Activated CD8-positive, alpha-beta T cell treated with anti-CD3 and anti-CD28 coated beads, Interleukin-2, amount 10 ng/mL, durations not matched to agents 7 days and 5 days (primary cell): ENCODE measurements at places on chromosomes 3 and 15. TPM values are rescaled to one million over a fixed set of nuclear protein-coding genes. Genes with fewer than 3 reads are reported as not detected.
A peak's percentile ranks its signal among the peaks of the same experiment; 100 is the strongest.

DNA sequence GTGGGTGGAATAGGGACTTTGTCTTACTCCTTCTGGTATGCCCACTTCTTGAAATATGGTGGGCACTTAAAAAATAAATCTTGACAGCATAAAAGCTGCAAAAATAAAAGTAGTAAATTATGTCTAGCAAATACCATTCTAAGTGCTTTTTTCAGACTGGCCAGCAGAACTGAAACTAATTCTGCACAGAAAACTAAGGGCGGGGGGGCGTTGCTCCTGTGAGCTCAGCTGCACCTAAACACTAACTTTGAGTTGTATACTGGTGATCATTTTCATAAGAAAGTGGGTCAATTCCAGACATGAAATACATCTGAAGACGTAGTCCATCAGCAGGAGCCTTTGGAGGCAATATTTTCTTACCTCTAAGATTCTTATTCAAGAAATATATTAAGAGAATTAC, 114.8 kb downstream of the WDR76 start:
- H3K27ac ChIP-seq, result no peak overlapping the region
- H3K36me3 ChIP-seq, result no peaks in the 10 kb centered on the region
- no peak overlapping the region for H3K4me3 ChIP-seq
- H3K4me1 ChIP-seq, result no peaks in the 10 kb centered on the region

Gene ZNF385D
- not detected for total RNA-seq

GRCh38 chr3:122668930-122669730, 11.5 kb upstream of the PARP14 start:
- H3K36me3 ChIP-seq, result peaks cover 7% of the 10 kb centered on the region
- no peak overlapping the region for H3K4me3 ChIP-seq
- no peak overlapping the region for H3K27ac ChIP-seq
- no peak for DNase-seq
- peaks cover 13% of the 10 kb centered on the region for H3K4me1 ChIP-seq

Gene PROK2
- total RNA-seq, result 0.24 TPM

DNA sequence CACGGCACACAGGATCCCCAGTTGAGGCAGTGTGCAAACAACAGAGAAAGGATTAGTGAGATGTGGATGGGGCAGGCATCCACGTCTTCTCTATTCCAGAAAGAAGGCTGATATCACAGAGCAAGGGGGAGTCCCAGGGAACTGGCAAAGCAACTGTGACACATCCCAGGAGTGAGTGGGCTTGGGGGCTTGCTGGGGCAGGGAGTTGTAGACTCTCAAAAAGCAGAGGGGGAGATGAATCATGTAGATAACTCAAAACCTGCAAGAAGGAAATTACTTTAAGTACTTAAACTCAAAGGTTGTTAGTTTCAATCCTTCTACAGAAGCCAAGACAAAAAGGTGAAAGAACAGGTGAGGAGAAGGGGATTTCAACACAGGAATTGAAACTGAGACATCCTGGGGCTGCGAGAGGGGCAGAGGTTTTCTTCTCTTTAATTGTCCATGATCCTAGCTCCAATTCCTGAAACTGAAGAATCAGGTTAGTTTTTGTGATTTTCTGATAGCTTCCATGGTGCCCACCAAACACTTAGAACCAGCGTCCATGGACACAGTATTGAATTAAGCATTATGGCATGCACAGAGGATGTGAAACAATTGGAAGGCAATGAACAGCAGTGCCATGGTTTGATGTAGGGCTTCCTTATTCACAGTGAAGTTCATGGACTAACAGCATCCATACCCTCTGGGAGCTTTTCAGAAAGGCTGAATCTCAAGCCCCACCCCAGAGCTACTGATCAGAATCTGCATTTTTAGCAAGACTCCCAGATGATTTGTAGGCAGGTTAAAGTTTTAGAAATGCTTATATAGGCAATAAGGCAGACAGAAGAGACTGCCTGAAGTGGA, 52.0 kb downstream of the CCR3 start:
- peaks cover 84% of the 10 kb centered on the region for H3K4me1 ChIP-seq
- DNase-seq, result no peak
- no peak overlapping the region for H3K4me3 ChIP-seq
- H3K27ac ChIP-seq, result peak overlapping the region; percentile 64
- H3K27me3 ChIP-seq, result no peaks in the 10 kb centered on the region
